ENCODE measurements at places on chromosomes 3 and 15.

GRCh38 chr3:37770336-37770735, 91.3 kb upstream of the CTDSPL start:
- no peak for DNase-seq

DNA sequence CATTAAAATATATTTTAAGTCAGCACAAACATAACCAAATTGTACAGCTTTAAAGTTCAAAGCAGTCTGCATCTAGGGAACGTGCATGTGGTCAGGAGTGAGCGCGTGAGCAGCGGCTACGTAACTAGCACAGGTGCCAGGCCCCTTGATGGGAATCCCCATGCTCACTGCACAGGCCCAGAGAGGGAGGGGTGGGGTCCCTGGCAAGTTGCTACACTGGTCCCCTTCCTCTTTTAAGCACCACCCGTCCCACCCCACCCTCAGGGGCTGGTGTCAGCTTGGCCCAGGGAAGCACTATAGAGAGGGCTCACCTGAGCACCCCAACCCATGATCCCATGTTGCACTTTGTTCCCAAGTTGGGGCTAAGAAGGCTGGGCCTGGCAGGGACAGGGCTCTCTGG, 835 bp upstream of the GMPPB start:
- no peak for DNase-seq

DNA sequence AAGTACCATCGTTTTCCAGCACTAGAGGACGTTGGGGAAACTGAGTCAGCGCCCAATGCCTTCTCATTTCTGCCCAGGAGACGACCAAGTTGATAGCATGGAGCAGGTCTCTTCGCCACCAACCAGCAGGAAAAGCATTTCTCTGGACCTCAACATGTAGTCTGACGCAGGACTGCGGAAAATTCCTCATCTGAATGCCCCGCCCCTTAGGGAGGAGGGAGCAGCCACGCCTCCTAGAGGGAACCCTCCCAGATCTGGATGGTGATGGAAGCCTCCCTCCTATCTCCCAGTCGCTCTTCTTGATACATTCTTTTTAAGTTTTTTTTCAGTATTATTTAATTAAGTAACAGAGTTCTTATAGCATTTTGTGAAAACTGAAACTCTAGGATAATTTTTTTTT, 17.4 kb upstream of the MINDY4B start:
- no peak for DNase-seq

DNA sequence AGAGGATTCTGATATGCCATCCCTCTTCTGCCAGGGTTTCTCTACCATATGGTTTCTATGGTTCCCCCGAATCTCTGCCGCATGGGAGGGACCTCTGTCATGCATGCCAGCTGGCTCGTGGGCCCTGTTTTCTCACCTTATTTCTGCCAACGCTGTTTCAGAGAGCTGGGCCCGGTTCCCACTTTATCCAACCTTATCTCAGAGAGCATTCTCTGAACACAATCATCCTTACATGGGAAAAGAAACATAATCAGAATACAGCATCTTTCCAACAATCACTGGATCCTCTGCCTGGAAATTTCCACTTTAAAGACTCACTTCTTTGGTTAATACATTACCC, 234.5 kb upstream of the ZBTB20 start:
- DNase-seq: no peak

GRCh38 chr3:39344746-39345344, 15.3 kb downstream of the CCR8 start:
- no peak for DNase-seq

- DNase-seq: no peak
Observed at GRCh38 chr3:186220365-186220764, 111.5 kb upstream of the ETV5 start.

- DNase-seq: no peak
Observed at GRCh38 chr3:28903171-28903601, 377.7 kb upstream of the RBMS3 start.

DNA sequence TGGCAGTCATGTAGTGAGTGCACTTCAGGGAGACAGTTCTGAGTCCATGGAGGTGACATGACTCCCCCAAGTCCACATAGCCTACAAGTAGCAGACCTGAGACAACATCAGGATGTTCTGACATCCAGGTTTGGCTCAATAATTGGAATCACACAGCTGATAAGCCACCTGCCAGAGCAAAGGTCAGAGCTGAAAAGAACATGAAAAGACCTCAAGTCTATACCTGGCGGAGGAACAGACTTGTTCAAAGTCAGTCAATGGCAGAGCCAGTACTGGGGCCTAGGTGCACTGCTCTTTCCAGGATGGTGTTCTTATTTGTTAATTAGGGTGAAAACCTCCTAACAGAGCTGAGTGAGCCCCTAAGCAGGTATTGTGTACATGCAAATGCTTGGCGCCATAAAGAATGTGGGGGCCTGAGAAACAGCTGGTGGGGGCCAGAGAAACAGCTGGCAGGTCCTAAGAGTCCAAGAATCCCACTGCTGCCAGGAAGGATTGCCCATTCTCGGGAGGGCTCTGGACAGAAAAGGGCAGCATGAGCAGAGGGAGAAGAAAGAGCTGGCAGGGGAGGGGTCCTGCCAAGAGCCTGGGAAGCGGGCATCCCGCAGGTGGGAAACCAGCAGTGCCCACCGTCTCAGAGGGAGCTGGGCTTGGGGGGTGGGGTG, 17.1 kb downstream of the MASP1 start:
- no peak for DNase-seq

GRCh38 chr15:69314131-69314530, 15.4 kb downstream of the PAQR5 start:
- DNase-seq: no peak

- DNase-seq: no peak
Observed at GRCh38 chr3:32097768-32098167, 8.7 kb upstream of the GPD1L start.

DNA sequence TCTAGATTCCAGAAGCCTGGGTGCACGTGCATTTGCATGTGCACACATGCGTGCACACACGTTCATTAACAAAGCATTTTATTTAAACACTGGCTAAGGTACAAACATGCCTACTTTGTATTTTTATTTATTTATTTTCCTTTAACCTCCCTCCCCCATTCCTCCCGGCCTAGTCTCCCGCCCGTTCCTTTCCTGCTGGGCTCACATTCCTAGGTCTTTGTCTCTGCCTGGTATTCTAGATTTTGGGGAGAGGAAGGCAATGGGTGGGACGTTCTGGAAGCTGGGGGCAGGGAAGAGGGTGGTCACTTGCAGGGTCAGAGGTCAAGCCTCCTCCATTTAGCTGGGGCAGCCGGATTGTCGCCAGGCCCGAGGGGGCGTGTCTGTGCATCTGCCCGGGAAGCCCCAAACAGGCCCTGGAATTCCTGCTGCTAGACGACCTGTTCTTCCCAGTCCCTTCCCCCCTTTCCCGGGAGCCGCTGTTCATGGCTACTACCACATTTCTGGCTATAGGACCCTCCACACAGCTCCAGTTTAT, 51.8 kb downstream of the TRIM71 start:
- no peak for DNase-seq

DNA sequence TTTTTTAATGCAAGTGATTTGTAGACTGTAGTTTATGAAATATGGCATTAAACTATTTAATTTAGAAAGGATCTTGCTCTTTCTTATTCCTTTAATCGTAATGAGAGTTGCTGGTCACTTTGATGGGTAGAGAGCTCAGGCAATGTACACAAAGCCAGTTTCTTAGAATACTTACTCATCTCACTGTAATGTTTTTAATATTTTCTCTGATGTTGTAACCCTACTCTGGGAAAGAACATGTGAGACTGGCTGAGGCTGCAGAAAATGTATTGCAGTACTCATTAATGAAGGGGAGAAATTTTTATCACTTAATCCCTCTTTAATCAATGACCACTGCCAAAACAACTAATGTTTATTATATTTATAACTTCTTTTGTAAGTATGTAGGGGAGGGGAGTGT, 479.4 kb upstream of the KCNMB2 start:
- DNase-seq: no peak

DNA sequence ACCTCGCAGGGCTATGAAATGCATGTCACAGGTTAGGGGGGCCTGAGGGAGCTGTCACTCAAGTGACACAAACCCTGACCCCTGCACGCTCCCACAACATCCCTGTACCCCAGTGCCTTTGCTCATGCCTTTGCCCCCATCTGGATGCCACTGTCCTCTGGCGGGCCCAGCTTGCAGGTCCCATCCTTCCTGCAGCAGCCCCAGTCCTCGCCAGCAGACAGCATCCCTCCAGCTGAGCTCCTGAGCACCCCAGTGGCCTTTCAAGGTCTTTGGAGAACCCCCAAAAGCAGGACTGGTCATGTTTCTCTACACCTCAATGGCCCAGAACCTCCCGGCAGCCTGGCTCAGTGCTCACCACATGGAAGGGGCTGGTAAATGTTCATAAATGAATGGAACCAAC, 170.4 kb downstream of the ADAMTS17 start:
- DNase-seq: no peak

- no peak for DNase-seq
Observed at GRCh38 chr3:187012609-187013051, 82.3 kb downstream of the ST6GAL1 start.

DNA sequence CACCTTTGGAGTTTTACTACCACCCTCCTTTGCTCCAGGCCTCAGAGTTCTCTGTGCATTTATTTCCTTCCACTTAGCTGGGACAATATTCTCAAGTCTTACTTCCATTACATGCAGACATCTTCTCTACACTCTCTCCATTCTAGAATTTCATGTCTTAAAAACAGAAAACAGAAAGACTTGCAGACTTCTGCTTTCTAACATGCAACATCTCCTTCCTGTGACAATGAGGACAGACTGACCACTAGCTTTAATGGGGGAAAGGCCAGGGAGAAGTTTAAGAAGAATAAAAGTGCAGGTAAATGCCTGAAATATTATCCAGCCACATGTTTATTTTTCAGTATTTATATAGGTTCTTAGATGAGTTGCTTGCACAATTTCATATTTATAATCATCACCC, 17.1 kb upstream of the CSTA start:
- DNase-seq: no peak

GRCh38 chr3:67118635-67119034, 120.5 kb downstream of the KBTBD8 start:
- no peak for DNase-seq

GRCh38 chr3:129439226-129439816, 427 bp downstream of the MBD4 start:
- no peak for DNase-seq

DNA sequence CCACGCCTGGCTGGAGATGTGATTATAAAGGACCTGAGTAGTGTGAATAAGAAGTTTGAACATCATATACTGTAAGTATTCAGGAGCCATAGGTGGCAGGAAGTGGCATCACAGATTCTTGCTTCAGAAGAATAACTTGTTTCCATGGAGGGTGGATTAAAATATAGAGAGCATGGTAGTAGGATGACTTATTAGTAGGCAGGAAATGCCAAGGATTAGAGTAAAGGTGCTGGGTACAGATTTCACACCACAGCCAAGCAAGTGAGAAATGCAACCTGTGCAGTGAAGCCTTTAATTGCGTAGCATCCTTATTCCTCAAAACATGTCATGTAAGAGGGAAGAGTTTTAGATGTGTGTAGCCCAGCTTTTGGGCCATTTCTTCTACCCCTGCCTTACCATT, 30.8 kb downstream of the IFT122 start:
- no peak for DNase-seq

Data from activated CD8-positive, alpha-beta memory T cell treated with anti-CD3 and anti-CD28 coated beads for 48 hours (primary cell).